ENCODE measurements at places on chromosomes 1 and 21.

DNA sequence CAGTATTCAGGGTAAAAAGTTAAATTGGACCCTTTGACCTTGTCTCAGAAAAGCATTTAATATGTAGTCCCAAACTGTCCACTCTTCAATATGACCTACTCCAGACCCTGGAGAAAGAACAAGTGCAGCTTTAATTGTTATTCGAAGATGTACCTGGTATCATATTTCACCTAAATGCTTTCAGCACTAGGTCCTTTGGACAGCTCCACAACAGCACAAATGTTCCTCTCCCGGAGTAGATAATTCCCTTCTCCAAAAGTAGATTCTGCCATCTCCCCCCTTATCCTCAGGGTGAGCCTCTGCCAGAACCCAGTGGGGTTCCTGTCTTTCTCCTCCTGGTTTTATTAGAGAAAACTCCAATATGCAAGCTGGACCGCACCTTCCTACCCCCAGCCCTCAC, 104.5 kb upstream of the AJAP1 start:
- no peak for DNase-seq

DNA sequence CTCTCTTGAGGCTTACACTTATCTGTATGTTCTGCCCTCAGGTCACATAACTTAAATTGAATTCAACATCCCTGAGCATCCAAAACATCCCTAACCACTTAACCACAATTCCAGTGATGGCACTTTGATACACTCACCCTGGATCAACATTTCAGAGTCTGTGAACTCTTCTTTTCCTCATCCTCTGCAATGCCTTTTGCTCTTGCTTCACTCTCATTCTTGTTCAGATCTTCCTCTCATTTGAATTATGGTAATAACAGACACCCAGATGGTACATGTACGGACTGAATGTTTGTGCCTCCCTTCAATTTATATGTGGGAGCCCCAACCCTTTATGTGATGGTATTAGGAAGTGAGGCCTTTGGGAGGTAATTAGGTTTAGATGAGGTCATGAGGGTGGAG, 33.4 kb downstream of the PTGER3 start:
- no peak for DNase-seq

GRCh38 chr1:100415498-100415778, 63.1 kb downstream of the CDC14A start:
- DNase-seq, result no peak

GRCh38 chr1:226604560-226605317, 56.2 kb downstream of the STUM start:
- DNase-seq, result peak; percentile 54

DNA sequence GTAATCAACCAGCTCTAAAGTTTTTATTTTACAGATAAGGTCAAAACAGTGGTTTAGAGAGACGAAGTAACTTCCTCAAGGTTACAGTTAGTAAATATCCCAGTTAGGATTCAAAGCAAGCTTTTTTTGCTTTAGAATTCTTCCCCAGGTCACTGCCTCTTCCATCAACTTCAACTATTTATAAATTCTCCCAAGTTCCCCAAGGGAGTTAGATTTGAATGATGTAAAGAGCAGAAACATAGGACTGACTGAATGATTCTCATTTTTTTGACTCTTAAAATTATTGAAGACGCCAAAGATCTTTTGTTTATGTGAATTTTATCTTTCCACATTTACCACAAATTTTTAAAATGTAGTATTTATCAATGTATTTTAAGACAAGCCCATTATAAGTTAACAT, 4.1 kb downstream of the POGZ start:
- no peak for DNase-seq

DNA sequence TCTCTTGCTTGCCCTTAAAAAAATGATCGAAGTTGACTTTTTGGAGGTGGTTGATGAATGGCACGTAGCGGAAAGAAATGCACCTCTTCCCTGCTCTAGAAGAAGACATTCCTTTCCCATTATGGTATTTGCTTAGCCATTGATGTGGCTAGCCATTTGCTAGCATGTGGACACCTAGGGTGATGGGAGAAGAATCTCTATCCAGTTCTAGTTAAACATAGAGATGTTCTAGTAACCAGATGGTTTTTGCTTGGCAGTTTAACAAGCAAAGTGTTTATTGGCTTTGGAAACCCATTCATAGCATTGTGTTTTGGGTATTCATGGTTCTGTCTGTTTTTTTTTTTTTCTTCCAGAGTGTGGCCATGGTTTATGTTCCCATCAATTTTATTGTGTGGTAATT, 78.9 kb downstream of the KCNJ6 start:
- DNase-seq, result no peak

Data from SJSA1 (cell line).